ENCODE measurements at places on chromosomes 12 and 14. TPM values are rescaled to one million over a fixed set of nuclear protein-coding genes. Genes with fewer than 3 reads are reported as not detected.

DNA sequence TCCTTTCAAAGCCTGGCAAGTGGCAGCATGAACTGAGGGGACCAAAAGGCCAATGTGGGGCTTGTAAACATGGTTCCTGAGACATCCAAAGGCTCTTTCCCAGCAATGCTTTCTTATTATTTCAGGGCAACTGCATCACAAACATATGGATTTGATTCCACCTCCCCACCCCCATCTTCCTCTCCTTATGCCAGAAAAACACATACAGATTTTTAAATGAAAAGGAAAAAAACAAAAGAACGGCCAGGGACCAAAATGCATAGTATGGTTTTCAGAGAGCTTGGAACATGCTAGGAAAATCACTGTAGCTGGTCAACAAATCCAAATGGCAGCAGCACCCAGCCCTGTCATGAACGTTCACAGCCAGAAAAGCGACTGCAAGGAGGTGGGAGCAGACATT lies 167.6 kb downstream of the ANO2 start:
- no peak overlapping the region for H3K4me3 ChIP-seq
- DNase-seq = no peak
- peaks cover 5% of the 10 kb centered on the region for H3K27me3 ChIP-seq
- no peaks in the 10 kb centered on the region for H3K4me1 ChIP-seq
- no peaks in the 10 kb centered on the region for H3K36me3 ChIP-seq

DNA sequence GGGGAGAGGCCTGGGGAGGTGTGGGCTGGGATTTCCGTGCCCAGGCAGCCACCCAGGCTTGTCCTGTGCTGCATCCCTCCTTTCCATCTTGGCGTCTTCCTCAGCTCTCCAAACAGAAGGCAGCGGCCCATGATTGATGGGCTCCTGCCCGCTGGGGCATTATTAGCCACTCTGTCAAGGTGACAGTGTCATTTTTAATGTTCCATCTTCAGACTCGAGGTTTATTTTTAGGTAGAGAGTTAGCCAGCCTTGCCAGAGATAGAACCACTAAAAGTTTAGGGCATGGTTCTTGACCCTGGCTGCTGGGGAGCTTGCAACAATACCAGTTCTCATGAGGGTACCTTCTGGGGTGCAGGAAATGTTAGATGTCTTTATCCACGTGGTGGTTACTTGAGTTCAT lies 90.1 kb downstream of the AACS start:
- no peaks in the 10 kb centered on the region for H3K36me3 ChIP-seq
- H3K4me3 ChIP-seq = no peak overlapping the region
- peaks cover 2% of the 10 kb centered on the region for H3K27me3 ChIP-seq
- H3K27ac ChIP-seq = no peak overlapping the region
- DNase-seq = no peak
- no peaks in the 10 kb centered on the region for H3K4me1 ChIP-seq

GRCh38 chr14:29462321-29462720 lies 465.3 kb downstream of the PRKD1 start:
- H3K27me3 ChIP-seq = no peaks in the 10 kb centered on the region
- no peak overlapping the region for H3K27ac ChIP-seq
- no peak overlapping the region for H3K4me3 ChIP-seq
- DNase-seq = no peak
- no peaks in the 10 kb centered on the region for H3K36me3 ChIP-seq

The FOXM1 gene
- total RNA-seq = 80.0 TPM

The TAS2R9 gene
- not detected for total RNA-seq

Measured in activated CD4-positive, alpha-beta memory T cell treated with anti-CD3 and anti-CD28 coated beads for 36 hours (primary cell).